Mesothelial cell of epicardium (in vitro differentiated cells): ENCODE measurements at places on chromosomes 1 and 21.

GRCh38 chr1:41917076-41917475, 1.6 kb downstream of the HIVEP3 start:
- DNase-seq = no peak

DNA sequence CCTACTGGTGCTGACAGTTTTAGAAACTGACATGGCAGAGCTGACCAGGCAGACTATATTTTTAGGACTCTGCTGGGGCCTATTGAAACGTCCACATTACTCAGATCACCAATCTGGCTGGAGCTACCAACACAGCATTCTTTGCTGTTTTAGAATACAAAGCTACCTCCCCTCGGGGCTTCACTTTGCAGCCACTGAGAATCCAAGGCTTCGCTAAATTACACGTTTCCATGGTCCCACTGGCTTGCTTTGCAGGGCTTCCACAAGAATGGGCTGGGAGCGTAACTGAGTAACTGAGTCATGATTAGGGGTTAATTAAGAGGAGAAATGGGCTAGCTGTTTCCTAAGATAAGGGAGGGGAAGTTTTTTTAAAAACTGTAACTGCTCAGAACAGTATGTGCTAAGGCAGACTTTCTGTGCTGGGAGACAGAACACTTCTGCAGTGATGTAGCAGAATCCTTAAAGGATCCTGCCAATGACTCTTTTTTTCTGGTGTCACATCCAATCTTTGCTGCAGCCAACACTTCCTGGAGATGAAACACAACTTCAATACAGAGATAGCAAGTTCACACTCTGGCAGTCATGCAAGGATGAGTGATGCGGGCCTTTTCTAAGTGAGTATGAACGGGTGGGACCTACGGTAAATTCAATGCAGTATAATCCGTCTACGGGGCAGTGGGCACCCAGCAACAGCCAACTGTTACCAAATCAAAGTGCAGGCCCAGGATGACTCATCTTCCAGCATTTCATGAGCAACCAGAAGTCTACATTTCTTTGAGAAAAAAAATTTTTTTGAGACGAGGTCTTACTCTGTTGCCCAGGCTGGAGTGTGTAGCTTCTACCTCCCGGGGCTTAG, 21.5 kb downstream of the NDUFS5 start:
- DNase-seq = no peak

DNA sequence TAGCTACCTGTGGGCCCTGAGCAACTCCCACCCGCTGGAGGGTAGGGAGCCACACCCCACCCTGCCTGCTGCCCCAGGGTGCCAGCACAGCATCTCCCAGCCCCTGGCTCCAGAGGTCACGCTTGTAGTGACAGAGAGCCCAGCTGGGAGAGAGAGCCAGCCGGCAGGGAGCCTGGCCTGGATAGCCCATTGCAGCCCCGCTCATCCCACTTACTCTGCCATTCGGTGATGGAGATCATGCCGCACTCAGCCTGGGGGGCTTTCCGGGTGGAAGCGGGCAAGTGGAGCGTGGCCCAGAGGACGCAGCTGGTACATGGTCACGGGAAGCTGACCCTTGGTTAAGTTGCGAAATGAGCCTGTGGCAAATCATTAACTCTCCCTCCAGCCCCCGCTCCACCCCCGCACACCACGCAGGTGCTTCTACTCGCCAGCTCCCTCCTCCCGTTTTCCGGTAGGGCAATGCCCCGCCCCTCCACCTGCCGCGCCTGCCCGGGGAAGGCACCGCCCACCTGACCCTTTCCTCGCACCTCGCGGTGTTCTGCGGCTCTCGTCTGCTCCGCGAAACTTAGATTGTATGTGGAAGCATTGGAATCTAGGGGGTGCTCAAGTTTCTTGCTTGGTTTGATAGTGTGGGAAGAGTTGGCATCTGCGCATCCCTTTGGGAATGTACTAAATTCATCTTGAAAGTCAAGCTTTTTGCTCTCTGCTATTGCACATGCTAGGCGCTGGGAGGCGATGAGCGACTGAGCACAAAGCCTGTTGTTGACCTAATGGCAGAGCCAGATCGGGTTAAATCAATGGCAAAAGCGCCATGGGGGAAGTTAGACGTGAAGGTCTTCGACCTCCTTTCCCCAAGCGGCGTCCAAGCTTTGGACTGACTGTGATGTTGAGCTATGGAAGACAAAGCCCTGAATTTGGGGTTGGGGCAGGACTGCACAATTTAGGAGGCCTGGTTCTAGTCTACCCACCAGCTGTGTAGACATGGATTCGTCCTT, at the start of gene GOLT1A:
GOLT1A (minus strand) TSS at position 321 of the 995 bp plus-strand sequence; CDS start at position 239, 82 bp downstream.
- peak; percentile 72 for DNase-seq

GRCh38 chr1:32733582-32734321, 31.2 kb upstream of the SYNC start:
- no peak for DNase-seq

DNA sequence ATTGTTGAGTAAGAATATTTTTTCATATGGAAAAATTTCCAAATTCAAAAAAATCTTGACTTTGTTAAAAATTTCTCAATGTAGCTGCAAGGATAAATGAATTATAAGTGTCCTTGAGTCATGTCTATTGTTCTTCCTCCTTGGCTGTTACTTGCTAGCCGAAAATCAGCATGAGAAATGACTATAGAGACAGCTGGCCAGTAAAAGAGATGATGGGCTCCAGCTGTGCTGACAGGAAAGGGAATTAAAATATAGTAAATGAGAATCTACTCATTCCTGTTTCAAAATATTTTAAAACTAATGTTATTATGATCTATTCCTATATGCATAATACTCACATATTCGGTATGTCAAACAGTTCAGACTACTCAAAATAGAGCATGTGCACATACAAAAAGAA, 1292.6 kb downstream of the BRINP3 start:
- DNase-seq = no peak

DNA sequence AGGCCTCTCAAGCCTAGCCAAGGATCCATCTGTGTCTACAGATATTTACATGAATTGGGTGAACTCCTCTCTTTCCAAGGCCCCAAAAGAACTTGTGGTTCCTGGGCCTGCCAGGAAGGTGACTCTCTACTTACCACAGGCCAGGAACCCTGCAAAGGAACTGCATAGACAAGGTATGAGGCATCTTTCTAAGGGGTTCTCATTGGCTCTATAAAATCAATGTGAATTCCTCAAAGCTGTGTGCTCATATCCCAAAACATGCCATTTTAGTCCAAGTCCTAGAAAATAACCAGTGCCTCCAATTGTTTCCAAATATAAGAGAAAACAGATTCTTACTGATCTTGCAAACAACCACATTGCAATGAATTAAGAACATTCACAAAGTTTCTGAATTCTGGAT, 39.9 kb upstream of the RGL1 start:
- DNase-seq = no peak

GRCh38 chr1:172770071-172770470, 111.2 kb downstream of the FASLG start:
- no peak for DNase-seq

- DNase-seq = no peak
Observed at GRCh38 chr1:17573518-17574041, 34.1 kb downstream of the ARHGEF10L start.

- DNase-seq = no peak
Observed at GRCh38 chr1:93358293-93358692, 12.6 kb downstream of the DR1 start.
